ENCODE measurements at places on chromosomes 6 and 20.

DNA sequence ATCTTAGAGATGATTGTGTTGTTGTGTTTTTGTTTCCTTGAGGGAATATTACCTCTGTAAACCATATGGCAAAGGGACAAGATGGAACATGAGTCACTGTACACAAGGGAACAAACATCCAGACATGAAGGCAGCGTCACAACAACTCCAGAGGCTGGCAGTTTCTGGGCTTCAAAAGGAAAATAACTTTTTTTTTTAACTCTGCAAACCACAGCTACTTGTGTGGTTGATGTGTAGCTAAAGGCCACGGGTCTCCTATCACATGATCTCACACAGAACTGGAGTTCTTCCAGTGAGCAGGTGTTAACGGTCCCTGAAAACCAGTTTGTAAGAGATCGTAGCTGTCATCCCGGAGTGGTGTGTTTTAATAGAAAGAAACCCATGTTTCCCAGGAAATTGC, 33.2 kb upstream of the HBS1L start:
- DNase-seq: no peak

DNA sequence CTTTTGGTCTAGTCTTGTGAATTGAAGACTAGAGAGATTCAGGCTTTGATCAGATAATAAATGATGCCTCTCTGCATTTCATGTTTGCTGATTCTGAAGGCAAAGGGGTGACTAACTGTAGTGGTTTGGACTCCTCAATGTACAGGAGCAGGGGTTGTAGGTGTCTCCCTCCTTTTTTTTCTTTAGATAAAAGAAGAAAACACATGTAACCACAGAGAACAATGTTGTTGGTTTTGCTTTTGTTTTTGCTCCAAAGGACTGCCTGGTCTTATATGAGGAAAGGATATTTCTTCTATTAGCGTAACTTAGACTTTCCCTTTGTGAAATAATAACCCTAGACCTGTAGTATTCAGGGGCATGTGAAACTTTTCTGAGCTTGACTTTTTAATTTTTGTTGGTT, 53.2 kb downstream of the RFPL4B start:
- DNase-seq: no peak

- no peak for DNase-seq
These were observed 151.3 kb downstream of the GJA10 start for GRCh38 chr6:90045535-90045934.

DNA sequence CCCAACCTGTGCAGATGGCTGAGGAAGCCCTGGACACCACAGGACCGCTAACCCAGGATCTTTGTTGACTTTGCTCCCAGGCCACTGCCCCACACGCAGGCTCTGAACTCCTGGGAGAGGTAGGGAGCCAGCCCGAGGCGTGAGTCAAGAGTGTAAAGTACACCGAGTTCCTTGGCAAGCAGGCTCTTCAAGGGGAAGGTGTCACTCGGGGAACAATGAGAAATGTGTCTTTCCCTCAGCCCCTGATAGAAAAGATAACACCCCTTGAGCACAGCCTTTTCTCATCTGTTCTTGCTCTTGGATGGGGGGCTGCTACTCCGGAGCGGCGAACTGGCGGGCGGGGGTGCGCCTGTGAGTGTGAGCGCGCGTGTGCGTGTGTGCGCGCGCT, 472 bp upstream of the EDN3 start:
- DNase-seq: no peak

DNA sequence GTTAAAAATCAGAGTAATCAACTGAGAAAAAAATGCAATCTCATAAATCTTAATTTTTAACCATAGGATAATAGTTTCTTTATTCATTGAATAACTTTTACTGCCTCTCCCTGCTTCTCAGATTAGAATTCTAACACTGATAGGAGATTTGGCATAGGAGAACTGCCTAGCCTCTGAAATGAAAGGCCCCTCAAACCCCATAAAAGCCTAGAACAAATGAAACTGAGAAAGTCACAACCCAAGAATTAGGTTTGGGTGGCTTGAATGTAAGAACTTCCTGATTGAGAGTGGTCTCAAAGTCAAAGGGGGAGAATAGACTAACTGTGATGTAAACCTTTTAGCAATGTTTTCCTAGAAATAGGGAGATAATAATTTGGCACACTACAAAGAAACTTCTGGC, 52.2 kb downstream of the SAMD5 start:
- no peak for DNase-seq

DNA sequence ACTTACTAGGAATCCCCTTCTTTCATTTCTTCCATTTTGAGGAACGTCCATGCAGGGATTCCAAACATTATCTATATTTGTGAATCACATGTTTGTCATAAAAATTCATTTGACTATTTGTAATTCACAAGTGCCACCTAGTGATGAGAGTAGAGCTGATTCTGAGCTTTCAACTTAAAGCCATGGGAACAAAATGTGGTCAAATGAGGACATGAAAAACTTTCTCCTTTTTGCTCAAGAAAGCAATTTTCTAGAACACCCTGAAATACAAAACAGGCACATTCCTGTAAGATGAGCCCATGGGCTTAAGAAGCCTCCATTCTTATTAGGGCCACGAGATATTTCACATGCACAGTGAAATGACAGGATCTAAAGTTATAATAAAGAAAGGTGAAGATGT, 12.3 kb downstream of the MAP3K7 start:
- no peak for DNase-seq

DNA sequence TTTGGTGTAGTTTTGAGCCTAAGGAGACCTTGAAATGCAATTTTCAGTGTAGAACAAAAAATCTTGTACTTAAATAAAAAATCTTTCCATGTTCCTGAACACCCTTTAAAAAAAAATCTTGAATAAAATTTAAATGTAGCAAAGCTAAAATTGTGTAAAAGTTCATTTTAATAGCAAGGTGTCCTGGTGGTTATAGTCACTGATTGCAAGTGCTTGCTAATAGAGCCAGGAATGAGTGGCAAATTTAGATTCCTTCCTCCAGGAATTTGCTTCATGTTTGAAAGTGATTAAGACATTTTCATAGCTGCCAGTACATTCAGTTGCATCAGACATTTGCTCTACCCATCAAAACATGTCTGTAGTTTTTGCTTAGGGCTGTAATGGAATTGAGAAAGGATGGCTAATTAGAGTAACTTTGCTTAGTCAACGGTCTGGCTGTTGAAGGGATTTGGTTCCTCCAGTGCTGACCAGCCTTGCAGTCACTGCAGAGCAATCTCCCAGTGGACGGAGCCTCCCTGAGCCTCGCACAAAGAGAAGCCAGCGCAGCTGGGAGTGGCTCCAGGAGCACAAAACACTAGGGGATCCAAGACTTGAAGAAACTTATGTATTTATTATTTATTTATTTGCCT, 36.5 kb downstream of the AKAP12 start:
- DNase-seq: no peak

DNA sequence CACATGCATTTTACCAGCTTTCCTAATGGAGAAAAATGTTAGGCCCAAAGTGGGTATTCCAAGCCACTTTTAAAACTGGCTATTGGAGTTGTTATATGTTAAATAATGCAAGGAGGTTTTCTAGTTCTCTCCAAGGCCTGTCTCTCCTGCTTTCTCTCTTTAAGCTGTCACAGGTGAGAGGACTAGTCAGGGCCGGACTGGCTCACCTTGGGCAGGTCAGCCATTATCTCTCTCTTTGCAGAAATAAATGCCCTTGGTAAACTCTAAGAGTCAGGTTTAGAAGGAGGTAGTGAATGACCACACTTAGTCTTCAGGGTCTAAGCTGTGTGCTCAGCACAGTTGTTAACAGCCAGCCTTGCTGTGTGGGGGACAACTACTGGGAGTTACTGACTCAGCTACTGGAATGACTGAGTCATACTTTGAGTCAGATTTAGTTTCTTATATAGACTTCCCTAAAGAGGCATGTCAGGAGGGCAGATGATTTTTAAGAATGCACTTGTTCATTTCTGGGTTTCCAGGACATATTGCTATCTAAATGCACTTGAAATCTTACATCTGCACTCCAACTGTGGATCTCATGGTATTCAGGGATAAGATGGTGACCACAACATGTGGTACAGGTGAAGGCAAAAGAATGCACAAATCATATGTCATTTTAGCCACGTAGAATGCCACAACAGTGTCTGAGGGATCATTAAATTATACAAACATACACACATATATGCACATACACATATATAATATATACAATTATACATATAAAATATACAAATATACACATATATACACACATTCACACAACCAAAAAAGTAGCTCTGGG, 719.4 kb downstream of the EPM2A start:
- DNase-seq: no peak

DNA sequence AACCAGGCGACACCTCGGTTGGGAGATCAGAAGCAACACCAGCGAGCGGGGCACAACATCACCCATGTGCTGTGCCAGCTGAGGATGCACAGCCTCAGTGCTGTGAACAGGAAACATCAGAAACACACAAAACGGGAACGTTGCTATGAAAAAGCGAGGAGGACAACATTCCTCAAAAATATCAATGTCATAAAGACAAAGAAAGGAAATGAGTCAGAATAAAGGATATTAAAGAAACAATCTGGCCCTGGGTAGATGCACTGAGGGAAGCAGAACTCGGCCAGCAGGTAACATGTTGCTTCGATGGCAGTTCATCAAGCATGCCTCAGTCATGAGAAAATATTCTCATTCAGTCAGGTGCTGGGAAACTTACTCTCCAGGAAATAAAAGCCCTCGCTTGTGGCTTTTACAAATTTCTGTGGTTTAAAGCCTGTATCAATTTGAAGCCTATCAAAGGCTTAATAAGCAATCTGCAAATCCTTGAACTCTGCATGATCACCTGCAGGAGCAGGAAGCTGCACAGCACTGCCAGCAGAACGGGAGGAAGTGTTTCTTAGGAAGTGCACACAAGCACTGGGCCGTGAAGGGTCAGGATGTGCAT, 77.5 kb downstream of the GINS1 start:
- no peak for DNase-seq

Data from stimulated activated CD8-positive, alpha-beta memory T cell treated with anti-CD3 and anti-CD28 coated beads, Interleukin-7, amount 100 ng/mL, for 24 hours (primary cell).